ENCODE measurements at places on chromosomes 1 and 21.

DNA sequence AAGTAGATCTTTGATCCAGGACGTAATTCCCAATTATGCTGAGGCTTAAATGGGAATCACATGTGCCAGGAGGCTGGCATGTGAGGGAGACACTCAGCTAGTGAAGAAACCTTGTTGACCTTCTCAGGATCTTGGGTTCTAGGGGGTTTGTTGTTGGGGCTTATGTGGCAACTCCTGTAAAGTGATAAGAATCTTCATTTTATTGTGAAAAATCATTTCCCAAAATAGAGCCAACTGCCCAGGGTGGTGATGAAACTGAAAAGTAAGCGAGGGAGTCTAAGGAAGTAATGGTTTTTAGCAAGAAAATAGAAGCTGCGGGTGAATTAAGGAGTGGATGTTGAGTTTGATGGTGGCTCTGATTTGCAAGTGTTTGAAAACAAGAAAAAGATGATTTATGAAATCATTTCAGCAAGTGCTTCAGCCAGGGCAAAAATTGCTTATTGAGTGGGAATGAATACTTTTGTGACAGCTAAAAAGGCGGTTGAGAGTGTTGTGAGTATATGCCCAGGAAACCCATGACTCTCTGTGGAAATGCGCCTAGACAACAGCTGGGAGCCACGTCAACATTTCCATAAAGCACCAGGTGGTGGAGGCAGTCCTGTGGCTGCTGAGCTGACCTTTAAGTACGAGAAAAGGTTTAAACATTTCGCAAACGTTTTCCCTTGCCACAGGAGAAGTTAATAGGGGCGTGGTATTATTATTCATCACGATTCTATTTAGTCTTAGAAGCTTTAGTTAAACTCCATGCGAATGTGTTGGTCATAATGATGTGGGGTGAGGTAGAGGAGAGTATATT lies 102.7 kb downstream of the HMGB4 start:
- no peak for DNase-seq

- no peak for DNase-seq
Measured at GRCh38 chr1:171864308-171864707, 23.0 kb downstream of the DNM3 start.

DNA sequence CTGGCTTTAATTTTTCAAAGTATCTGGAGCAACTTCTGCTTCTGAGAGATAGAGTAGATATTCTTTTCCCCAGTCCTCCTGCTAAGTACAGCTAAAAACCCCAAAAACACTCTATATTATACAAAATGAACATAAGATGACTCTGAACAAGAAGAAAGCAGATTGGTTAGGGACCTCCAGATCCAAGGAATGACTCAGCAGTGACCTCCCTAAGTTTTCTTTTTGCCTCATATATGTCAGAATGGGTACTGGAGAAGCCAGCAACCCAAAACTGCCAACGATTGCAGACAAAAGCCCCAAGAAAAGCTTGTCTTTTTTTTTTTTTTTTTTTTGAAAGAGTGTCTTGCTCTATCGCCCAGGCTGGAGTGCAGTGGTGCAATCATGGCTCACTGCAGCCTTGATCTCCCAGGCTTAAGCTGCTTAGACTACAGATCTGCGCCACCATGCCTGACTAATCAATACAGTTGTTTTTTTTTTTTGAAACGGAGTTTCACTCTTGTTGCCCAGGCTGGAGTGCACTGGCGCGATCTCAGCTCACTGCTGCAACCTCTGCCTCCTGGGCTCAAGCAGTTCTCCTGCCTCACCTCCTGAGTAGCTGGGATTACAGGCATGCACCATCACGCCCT lies 22.7 kb downstream of the NDUFS5 start:
- DNase-seq = no peak

DNA sequence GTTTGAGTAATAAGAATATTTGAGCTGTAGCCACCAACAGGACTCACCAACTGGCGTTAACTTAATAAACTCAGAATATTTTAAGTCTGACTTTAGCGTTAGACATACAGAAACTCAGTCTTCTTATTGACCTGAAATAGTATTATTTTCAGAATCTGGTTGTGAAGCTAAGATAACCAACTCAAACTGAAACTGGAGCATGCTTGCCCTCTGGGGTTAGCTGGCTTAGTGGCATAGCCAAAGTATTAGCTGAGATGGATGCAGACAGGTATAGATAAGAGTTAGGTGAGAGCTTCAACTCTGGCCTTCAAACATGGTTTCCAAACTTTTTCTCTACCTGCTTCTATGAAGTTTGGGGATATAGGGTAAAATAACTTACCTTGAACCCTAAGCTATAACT lies 40.5 kb downstream of the AMY1C start:
- no peak for DNase-seq

DNA sequence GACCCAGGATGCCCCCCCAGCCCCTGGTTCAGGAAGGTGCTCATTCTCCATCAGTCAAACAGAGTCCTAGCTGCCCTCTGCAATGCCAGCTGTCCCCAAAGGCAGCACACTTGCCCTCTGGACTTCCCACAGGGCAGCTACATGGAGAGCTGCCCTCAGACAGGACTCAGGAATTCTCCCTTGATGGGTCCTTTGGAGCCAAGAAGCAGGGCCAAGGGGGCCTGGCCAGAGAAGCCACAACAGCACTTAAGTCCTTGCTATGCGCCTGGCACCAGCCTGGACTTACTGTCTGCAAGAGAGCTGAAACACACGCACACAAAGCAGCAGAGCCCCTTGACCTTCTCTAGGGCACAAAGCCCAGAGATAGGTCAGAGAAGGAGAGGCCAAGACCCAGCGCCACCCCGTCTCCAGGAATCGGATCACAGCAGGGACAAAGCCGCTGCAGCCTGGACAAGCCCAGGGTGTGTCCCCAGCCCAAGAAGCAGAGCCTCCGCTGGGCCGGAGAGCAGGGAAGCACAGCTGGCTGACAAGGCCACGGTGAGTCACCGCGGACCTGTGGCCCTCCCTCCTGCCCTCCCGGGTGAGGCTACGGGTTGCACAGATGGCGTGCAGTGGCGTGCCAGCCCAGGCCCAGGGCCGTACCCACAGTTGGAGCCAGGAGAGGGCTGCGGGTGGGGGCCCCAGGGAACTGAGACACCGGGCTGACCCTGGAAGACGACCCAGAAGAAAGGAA lies 1.7 kb downstream of the WNT9A start:
- no peak for DNase-seq

- no peak for DNase-seq
Measured at GRCh38 chr1:173048621-173049321, 2.0 kb downstream of the TNFSF18 start.

DNA sequence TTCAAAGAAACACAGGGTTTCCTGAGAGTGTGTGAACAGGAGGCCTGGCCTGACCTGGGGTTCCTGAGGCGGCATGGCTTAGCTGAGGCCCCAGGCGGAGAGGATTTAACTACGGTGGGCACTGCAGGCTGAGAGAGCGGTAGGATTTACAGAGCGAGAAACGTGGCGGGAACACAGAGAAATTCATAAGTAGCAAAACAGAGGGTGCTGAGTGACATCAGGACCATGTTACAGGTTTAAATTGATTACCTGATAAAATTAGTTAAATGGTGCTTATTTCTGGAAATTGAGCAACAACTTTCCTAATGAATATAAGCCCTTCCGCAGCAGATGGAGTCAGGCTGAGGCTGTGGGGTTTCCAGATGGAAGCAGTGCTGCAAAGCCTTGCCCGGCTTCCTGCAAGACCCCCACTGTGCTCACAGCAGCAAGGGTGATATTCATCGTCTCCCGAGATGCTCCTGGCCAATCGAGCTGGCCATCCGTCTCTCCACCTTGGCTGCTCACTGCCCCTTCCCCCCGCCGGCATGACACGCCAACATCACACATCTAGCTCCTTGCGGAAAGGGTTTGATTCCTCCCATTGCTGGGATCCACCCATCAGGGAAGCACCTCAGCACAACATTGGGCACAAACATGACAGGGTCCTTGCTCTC lies 69.4 kb upstream of the MORC3 start:
- DNase-seq = no peak

DNA sequence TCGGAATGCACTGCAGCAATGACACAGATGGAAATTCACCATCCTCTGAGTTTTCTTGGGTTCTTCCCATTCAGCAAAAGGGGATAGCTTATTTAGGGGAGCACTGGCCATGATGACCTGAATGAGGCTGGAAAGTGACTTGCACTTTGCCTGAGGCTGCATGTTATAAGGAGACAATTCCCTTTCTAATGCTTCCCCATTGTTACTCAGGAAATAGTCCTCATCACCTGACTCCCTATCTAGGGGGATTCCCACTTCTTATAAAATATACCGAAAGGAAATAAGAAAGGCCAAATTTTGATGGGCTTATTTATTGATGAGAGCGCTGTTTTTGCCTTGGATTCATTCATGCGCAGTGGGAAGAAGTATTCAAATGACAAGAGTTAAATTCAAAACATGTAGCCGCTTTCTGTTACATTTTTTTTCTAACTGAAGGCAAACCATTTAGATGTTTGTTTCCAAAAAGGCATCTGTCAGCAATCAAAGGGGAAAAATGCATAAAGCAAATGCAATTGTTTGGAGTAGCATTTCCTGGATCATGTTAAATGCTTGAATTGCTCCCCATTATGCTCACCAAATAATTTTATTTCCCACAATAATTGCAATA lies 220.3 kb upstream of the NFIA start:
- no peak for DNase-seq

- no peak for DNase-seq
Measured at GRCh38 chr1:118300808-118301207, 115.8 kb upstream of the SPAG17 start.

- no peak for DNase-seq
Measured at GRCh38 chr1:19009126-19009881, 52.8 kb upstream of the IFFO2 start.

DNA sequence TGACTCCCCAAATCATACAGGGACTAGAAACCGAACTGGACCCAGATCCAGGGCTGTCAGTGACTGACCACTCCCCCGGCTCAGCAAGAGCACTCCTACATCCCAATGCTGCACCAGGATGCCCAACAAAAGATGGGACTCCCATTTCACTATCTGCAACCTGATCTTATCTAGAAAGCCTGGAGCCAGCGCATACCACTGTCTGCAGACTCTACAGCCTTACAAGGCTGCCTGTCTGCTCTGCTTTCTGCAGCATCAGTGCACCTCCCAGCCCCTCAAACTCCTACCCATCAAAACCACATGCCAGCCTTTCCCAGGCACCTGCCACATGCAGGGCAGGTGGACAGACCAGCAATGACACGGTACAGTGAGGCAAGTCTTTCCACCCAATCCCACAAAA lies 52.2 kb downstream of the SSBP3 start:
- DNase-seq = no peak

GRCh38 chr1:193588311-193589082 lies 402.1 kb upstream of the B3GALT2 start:
- no peak for DNase-seq

DNA sequence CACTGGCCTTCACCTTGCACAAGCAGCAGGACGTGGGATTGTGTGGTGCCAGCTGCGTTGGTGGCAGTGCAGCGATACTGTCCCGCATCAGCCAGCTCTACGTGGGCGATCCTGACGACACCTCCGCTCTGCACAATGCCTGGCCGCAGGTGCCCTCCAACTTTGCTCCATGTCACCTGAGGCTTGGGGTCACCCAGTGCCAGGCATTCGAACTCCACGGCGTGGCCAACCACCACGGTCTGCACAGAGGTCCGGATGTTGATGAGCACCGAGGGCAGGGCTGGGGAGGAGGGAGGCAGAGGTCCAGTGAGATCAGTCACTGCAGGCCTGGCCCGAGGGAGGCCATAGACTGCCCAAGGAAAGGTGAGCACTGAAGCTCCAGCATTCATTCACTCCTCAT lies 22.6 kb downstream of the LDLRAD2 start:
- no peak for DNase-seq

DNA sequence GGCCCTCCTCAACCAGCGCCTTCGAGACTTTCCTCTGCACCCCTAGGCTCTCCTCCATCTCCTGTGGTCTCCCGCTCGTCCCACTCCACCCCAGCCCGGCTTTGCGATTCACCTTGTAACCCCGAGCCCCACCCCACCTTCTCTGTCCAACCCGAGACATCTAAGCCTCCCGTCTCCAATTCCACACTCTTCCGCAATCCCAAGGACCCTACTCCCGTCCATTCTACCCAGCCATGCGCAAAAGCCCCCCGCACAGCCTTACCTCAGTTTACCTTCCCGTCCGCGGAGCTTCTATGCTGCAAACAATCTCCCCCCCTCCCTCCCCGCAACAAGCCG lies 174 bp downstream of the SH3BP5L start:
- no peak for DNase-seq

GRCh38 chr1:175448467-175448866 lies 255.9 kb upstream of the KIAA0040 start:
- no peak for DNase-seq

DNA sequence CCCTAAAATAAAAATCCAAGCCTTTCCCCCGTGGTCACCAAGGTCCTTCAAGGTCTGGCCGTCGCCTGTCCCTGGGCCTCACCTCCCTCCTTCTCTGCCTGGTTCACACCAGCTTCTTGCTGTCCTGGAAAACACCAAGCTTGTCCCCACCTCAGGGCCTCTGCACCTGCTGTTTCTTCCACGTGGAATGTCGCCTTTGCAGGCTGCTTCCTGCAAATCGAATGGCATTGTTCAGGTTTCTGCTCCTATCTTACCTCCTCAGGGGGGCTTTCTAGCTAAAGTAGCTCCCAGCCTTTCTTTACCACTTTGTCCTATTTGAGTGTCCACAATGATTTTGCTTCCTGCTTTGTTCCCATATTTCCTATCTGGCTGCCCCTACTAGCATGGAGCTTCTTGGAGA lies 3.3 kb upstream of the CASZ1 start:
- DNase-seq = no peak

DNA sequence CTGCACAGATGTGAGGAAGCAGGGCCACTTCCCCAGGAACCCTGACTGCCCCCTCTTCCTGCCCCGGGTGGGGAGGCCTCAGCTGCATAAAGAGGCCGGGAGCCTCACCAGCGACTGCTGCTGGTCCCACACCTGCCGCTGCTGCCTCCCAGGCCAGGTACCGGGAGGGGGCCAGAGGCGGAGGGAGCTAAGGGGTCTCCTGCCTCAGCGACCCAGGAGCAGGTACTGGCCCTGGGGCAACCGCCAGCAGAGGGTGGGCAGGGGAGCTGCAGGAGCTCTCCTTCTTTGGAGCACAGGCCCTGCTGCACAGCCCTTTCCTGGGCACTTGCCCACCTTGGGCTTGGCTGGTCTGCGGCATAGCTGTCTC lies 6.8 kb downstream of the GJC2 start:
- DNase-seq = no peak

GRCh38 chr1:159987186-159987585 lies 33.1 kb upstream of the SLAMF9 start:
- no peak for DNase-seq

GRCh38 chr21:36913247-36914169 lies 53.0 kb downstream of the HLCS start:
- no peak for DNase-seq

DNA sequence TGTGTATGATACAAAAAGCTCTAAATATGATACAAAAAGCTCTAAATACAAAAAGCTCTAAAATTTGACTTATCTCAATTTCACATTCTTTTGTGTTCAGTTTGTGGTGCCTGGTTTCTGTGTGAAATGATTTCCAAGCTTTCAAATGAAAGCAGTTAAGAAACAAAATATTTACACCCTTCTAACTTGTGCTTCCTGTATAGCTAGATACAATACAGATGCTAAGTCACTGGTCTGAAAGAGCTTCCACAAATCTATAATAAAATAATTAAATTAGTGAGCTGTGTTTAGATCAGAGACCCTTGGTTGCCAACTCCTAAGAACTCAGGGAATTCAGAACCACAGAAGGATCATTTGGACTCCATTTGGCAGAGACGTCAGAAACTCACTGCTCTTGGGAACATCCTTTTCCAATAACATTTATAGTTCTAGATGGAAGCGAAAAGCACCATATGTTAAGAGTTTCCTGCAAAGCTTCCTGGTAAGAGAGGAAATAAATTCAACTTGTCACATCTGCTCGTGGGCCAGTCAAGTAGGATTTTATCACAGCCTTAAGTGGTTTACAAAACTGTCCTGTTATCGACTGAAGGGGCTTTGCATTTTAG lies 1079.1 kb downstream of the ADGRL2 start:
- peak; percentile 39 for DNase-seq

Measured in right renal pelvis (tissue), 4 donors.